ENCODE measurements at places on chromosomes 16 and 17.

- no peak for DNase-seq
These were observed 15.0 kb downstream of the HASPIN start for GRCh38 chr17:3738562-3739295.

- no peak for DNase-seq
These were observed 108.6 kb upstream of the GOT2 start for GRCh38 chr16:58842746-58843145.

DNA sequence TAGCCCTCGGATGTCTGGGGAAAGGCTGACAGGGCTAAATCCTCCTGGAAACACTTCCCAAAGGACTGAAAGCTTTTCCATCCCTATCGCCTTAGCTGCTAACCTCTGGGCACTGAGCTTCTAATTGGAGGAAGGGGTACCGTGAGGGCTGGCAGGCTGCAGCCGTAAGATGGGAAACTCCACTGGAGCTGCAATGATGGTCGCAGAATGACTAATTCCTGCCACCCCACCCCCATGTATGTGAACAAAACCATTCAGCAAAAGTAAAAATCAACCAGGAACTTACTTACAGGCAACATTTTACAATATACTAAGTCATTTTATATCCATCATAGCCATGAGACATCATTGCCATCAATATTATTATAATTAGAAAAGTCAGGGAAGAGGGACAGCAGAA, 133.3 kb downstream of the ABCC12 start:
- DNase-seq, result no peak

GRCh38 chr17:73013816-73014663, 78.4 kb downstream of the SLC39A11 start:
- no peak for DNase-seq

DNA sequence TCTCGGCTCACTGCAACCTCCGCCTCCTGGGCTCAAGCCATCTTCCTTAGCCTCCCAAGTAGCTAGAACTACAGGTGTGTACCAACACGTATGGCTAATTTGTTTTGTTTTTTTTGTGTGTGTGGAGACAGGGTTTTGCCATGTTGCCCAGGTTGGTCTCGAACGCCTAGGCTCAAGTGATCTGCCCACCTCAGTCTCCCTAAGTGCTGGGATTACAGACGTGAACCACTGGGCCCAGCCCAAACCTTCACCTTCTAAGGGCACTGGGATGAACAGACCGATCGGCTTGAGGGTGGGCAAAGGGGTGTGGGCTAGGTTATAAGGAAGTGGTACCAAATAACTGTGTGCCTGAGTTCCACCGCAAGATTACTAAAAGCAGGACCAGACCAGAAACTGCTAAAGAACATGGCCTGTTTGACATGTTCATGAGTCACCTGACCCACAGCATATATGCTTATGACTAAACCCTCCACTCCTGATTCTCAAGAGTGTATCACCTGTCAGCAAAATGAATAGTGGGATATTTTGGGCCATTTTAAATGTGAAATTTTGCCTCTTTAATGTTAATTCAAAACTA, 8.1 kb downstream of the TMEM97 start:
- DNase-seq, result no peak

- no peak for DNase-seq
These were observed 9.0 kb upstream of the MRPS23 start for GRCh38 chr17:57858838-57859237.

- no peak for DNase-seq
These were observed 22.0 kb upstream of the MYO15B start for GRCh38 chr17:75565618-75566017.

DNA sequence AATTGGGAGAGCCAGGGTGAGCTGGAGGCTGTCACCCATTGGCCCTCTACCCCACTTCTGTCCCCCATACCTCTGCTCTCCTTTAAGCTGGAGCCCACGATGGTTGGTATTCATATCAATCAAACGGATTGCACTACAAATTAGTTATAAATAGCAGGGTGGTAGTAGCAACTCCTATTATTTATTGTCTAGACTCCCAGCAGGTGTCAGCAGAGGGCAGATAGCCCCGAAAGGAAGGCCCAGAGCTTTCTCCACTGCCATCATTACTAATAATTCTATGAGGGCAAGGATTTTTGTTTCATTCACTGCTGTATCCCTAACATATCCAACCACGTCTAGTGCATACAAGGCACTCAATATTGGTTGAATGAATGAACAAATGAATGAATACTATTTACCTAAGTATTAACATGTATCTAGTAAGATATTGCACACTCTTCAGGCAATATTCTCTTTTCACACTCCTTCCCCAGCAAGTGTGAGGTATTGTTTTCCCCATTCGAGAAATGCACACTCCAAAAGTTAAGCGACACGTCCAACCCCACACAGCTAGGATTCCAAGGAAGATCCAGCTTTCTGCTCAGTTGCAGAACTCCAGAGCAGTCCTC, 6.3 kb downstream of the C17orf50 start:
- no peak for DNase-seq

- DNase-seq, result no peak
These were observed 93.3 kb downstream of the HELZ start for GRCh38 chr17:67151717-67152116.

DNA sequence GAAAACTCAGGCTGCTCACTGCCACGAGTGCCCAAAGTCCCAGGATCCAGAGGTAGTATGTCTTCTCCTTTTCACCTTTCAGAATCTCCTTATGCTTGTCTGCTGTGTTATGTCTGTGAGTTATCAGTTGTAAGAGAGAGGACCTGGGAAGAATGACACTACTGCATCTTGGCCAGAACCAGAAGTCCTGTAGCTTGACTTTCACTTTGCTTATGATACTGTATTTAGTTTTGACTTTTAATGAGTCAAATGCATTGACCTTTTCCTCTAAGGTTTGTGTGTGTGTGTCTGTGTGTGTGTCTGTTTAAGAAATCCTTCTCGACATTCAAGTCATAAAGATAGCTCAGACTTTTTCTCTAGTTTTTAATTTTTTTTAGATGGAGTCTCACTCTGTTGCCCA, 43.4 kb downstream of the BMERB1 start:
- no peak for DNase-seq

- DNase-seq, result no peak
These were observed 30.6 kb downstream of the C16orf74 start for GRCh38 chr16:85720302-85720637.

DNA sequence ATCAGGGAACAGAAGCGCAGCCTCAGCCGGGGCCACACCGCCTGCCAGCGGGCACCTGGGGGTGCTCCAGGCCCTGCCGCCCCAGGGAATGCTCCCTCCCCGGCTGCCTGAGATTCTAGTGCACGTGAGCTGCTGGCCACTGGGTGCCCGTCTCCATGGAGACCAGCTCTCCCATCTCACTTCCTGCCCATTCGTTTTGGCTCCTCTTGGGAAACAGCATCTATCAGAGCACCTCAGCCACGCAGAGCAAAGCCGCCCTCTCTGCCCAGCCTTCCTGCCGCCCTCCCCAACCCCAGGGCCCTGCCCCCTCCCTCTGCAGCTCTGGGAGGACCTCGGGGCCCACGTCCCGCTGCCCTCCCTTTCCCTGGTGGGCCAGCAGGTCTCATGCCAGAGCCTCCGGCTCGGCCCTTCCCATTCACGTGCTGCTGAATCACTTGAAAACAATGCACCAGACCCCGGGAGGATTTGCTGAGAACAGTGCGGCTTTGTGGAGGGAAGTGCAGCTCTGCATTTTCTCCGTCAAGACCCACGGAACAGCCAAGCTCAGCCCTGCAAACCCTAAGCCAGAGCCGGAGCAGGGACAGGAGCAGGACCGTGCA, 19.4 kb downstream of the CEP295NL start:
- peak; percentile 85 for DNase-seq

DNA sequence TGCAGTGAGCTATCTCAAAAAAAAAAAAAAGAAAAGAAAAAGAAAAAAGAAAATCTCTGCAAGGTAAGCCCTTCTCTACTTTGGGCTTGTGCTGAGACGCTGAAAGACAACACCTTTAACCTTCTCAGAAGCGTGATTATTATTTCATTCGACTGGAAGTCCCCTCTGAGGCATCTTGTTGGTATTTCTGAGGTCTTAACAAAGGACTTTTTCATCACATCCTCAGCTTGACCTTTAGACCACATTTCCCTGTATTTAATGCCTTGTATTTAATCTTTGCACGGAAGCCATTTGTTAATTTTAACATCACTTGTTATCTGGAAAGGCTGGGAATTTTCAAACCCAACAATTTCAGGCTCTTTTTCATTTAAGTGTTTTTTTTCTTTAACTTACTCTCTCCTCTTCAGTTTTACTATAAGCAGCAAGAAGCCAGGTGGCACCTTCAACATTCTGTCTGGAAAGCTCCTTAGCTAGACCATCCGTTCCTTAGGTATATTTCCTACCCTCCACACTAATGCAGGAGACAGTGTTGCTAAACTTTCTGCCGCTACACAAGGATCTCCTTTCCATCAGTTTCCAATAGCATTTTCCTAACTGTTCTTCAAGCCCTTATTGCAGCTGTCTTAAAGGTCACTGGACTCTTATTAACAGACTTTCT, 10.3 kb downstream of the KCTD13 start:
- no peak for DNase-seq

- no peak for DNase-seq
These were observed 108.7 kb downstream of the SMG6 start for GRCh38 chr17:2194889-2195335.

DNA sequence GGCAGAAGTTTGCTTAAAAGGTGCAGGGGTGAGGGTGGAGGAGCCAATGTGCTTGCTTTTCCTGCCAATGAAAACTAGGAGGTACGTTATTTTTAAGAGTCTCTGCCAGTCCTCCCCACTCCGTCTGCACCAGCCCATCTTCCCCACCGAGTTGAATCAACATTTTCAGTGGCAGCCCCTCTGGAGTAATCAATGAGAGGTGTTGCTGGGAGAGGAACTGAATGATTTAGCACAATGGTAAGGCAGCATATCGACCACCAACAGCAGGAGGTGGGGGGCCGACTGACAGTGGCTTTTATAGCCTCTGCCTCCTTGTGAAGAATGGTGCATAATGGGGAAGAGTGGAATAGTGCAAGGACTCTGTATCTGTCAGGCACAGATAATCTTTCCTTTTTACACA, 1465.0 kb upstream of the GOT2 start:
- DNase-seq, result no peak

DNA sequence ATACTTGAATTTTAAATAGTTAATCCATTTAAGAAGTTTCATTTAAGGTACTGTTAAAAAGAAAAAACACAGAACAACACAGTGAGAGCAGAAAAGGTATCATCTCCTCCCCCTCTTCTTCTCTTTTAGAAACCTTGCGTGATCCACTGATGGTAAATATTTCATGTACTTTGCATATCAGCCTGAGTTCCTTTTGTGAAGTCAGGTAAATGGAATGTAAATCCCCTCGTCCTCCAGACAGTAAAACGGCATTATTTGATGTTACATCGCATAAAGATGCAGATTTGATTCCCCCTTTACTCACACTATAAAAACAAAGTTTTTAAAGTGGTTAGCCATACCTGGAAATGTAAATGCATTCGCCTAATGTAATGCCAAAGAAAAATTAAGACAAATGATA, 234.4 kb downstream of the WWOX start:
- DNase-seq, result no peak

DNA sequence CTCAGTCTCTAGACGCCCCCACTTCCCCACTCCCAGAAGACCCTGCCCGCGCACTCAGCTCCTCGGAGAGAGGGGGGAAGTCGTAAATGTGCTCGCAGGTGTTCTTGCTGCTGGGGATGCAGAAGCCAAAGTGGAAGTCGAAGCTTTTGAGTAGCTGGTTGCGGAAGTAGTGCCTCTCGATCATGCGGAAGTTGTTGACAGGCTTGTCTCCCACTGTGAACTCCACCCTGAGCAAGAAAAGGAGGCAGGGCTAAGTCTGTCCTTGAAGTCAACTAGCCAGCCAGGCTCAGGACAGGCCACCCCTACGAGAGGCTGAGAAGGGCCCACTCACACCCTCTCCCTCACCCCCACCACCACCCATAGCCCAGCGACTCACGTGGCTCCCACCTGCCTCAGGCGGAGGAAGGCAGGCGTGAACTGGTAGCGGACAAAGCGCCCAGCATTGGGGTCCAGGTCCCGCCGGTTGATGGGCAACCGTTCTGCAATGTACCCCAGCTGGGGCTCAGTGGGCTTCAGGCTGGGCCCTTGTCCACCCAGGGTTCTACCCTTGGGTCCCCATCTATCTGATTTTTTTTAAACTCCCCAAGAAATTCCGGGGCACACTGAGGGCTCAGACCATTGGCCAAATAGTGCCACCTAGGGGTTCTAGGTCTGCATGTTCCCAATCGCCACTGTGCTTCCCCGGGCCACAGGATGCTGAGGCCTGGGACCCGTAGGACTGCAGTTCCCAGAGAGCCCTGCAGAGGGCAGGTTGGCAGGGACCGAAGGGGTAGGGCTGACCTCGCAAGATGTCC, 4.6 kb downstream of the UNC119 start:
- peak; percentile 31 for DNase-seq

DNA sequence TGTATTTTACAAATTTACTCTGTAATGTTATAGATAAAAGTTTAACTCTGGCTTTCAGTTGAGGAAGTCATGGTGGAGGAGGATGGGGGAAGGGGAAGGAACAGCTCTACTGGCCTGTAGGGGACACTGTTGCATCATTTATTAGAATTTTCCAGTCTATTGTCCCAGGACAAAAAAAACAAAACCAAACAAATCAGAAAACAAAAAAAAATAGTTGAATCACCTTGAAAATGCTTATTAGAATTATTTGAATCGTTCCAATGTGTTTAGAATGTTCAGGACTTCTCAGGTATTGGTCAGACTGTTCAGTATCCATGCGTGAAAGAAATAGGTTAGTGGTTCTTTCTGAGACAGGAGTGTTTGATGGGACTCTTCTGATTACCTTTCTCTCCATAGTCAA, 242.0 kb downstream of the FTO start:
- DNase-seq, result no peak

- no peak for DNase-seq
These were observed 34.5 kb upstream of the EFCAB13 start for GRCh38 chr17:47289302-47289701.

DNA sequence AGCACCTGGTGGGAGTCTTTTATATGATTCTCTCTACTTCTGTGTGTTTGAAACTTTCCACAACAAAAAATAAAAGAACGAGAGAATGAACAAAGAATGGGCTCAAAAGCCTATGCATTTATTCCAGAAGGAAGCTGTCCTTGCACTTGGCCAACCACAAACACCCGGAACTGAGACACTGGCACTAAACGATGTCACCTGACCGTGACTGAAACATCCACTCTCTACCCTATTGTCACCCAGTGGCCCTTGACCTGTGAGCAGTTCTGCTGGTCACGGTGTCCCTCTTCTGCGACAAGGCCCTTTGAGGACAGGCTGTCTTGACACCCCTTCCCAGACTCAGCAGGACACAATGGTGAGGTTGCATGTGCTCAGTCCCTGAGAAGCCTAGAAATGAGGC, 56.6 kb downstream of the TEKT5 start:
- DNase-seq, result no peak

Data from substantia nigra (tissue), 51 donors.